ENCODE measurements at places on chromosomes 3 and 15.

DNA sequence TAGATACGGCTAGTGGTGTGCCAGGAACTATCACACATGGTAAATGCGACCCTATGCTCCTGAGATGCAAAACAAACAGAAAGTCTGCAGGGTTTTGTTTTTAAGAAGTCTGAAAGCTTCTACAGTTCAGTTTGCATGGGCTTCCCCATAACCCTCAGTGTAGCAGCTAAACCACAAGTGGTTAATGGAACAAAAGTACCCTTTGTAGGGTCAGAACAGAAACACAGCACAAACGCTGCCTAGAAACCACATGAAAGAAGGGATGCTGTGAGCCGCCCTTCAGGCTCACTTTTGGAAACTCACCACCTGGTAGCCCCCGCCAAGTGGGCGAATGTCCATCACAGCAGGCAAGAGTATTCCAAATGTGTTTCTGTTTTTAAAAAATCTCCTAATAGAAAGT is 46.2 kb downstream of the CTDSPL start:
- DNase-seq: no peak

DNA sequence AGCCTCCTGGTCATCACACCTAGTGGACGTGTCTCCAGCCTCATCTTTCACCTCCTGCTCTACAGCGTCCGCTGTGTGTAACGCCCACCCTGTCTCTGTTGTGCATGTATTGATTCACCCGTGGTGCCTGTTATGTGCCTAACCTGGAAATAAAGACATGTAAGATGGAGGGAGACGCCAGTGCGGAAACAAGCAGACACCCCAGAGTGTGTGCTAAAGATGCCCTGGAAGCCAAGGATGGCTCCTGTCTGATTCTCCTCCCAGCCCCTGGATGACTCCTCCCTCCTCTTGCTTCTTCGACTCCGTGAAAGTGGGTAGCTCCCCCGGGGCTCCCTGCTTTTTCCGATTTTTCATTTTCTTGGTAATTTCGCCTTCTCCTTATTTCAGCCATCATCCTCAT is 241.8 kb downstream of the ADAMTS17 start:
- DNase-seq: no peak

GRCh38 chr3:4356546-4357410 is 53.6 kb downstream of the SETMAR start:
- no peak for DNase-seq

DNA sequence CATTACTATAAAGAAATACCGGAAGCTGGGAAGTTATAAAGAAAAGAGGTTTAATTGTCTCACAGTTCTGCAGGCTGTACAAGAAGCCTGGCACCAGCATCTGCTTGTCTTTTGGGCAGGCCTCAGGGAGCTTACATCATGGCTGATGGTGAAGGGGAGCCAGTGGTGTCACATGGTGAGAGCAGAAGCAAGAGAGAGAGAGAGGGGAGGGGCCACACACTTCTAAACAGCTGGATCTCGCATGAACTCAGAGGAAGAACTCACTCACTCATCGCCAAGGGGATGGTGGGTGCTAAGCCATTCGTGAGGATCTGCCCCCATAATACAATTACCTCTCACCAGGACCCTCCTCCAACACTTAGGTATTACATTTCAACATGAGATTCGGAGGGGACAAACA is 51.8 kb upstream of the ANKRD34C start:
- no peak for DNase-seq

- no peak for DNase-seq
Measured at GRCh38 chr3:111415018-111415417, 127.0 kb upstream of the CD96 start.

DNA sequence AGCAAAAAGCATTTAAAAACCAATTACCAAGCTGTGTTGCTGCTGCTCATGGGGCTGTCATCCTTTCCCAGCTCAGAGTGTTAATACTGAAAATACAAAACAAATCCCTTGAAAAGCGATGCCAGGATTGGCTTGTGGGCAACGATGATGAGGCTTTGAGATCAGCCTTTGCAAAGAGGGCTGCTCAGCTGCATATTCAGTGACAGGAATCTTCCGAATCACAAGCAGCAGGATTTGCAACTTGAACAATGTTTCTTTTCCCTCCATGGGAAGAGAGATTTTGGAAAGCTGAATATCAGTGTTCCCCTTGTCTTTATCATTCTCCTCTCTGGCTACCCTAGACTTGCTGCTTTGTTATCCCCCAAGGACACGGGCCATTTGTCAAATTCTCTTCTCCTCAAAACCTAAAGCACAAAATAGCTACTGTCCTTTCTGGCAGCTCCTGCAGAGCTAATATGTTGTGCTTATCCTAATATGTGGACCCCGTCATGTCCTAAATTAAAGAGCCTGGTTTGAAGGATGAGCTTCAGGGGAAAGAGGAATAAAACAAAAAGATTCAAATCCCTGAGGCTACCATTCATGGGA is 375.8 kb downstream of the GAP43 start:
- no peak for DNase-seq

GRCh38 chr3:39088889-39089288 is 18.5 kb downstream of the GORASP1 start:
- no peak for DNase-seq

GRCh38 chr3:133413161-133414020 is 13.5 kb downstream of the BFSP2 start:
- DNase-seq: peak; percentile 28

DNA sequence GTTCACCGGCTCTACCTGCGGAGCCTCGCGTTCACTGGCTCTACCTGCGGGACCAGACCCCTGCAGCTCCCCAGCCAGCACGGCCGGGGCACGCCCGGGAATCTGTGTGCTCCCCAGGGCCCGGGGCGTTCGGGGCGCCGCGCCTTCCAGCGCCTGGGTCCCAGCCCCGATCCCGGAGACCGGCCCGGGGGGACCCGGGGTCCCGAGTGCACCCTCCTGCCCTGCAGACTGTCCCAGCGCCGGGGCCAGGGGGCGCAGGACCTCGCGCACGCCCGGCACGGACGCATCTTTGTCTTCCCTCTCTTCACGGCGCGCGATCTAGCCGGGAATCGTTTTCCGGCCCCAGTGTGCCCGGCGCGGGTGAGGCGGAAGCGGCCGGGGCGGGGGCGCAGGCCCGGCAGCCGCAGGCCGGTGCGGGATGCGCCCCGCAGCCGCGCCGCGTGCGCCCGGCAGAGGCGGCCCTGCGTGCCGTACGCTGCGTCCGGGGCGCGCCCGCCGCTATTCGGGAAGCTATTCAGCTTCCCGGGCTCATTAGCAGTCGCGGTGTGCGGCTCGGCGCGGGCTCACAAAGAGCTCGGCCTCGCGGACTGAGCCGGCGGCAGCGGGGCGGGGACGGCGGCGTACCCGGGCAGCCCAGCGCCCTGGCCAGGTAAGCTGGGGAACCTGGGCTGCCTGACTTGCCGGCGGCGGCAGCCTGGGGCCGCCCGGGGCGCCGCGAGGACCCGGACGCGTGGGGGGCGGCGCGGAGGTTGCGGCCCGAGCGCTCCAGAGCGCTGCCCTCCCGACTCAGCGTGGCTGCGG is at the start of gene APBA2:
TSS of gene APBA2 (plus strand) at position 345 of the 801 bp plus-strand sequence. CDS start 167,911 bp downstream, outside the sequence.
- DNase-seq: no peak

GRCh38 chr3:42033741-42034140 is 57.4 kb upstream of the TRAK1 start:
- no peak for DNase-seq

DNA sequence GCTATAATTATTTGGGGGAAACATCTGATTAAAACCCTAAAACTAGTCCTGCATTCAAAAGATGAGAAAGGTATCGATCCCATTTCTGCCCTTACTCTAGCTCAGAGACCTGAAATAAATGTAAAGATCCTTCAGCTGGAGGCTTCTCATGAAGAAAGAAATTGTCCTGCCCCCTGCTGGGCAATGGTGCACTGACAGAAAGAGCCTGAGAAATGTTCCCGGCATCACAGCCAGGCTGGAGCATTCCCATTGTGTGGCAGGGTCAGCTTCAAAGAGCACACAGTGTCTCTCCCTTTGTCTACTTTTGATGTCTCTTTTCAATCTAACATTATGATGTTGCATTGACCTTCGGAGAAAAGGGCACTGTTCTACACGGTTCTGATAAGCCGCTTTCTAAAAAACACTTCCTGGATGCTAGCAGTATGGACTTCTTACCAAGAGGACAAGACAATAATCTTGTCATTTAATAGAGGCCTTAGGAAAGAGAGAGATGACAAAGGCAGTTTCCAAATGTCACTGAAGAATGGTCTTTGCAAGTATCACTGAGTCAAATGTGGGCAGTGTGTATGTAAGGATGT is 287.5 kb downstream of the MAGI1 start:
- no peak for DNase-seq

- no peak for DNase-seq
Measured at GRCh38 chr3:102095383-102095782, 246.1 kb downstream of the NFKBIZ start.

DNA sequence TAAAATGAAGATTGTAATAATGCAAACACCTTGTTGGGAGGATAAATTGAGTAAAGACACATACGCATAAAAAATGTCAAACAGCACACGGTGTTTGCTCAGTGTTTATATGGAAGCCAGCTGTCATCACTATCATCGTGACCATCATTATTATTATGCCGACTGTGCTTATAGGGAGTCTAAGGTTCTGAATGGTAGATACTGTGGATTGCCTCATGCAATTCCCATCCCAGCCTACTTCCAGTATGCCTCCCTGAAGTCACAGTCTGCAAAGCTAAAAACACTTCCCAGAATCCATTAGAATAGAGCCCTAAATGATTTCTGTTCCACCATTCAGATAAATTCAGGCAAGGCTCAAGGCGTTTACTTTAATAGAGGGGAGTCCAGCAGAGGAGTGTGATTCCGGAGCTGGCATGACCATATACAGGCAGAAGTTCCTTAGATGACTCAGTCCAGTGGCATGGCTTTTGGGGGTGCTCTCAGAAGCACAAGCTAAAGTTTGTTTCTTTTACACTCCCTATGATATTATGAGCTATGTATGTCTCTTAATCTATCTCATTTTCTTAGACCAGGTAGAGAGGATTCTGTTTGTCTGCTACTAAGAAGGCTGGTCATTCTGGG is 148.7 kb downstream of the MEX3B start:
- DNase-seq: no peak

GRCh38 chr3:61299343-61300005 is 48.2 kb upstream of the FHIT start:
- no peak for DNase-seq

DNA sequence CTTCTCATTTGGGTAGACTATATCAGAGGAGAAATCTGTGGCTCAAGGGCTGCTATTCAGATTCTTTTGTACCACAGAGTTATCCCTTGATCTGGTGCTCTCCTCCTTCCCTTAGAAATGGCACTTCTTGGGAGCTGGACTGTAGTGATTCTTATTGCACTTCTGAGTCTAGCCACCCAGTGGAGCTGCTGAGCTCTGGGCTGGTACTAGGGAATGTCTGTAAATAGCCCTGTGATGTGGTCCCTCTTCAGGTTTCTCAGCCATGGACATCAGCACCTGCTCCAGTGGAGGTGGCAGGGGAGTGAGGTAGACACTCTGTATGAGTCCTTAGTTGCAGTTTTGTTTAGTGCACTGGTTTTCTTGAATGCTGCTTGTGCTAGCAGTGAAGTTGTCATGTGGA is 1292.6 kb downstream of the SI start:
- DNase-seq: no peak

DNA sequence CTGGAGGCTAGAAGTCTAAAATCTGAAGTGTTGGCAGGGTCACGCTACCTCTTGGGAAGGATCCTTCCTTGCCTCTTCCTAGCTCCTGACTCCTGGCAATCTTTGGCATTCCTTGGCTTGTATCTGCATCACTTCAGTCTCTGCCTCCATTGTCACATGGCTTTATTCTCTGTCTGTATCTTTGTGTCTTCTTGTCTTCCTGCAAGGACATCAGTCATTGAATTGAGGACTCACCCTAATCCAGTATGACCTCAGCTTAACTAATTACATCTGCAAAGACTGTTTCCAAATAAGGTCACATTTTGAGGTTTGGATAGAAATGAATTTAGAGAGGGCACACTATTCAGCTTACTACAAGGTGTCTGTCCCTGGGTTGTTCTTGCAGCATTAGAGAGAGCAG is 31.1 kb upstream of the UTS2B start:
- no peak for DNase-seq

DNA sequence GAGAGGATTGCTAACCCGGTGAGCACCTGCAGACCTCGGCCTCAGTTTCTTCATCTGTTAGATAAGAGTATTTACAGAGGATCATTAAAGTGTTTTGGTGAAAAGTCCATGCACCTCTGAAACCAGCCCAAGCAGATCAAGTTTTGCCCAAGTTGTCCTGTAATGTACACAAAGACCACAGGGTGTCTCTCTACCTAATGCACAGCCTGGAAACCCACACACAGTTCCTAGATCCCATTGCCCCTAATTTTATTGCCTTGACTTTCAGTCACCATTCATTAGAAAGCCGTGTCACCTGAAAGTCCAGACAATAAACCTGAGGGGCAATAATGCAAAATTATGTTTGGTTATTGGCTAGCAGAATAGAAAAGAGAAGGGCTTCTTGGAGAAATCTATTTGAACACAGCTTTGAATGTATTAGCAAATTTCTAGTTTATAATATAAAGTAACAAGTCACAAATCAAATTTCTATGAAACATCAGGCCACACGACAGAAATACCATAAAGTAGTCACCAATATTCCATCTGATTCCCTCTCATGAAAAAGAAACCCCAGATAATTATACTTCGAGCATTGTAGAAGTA is 161.3 kb upstream of the SLC2A2 start:
- DNase-seq: no peak
